ENCODE measurements at places on chromosomes 7 and 10. TPM values are rescaled to one million over a fixed set of nuclear protein-coding genes. Genes with fewer than 3 reads are reported as not detected.

The THSD7A gene
- total RNA-seq: 1.5 TPM

The CDHR1 gene
- 51.2 TPM for total RNA-seq

The GLI3 gene
- 0.53 TPM for total RNA-seq

The SNX10 gene
- total RNA-seq: 3.5 TPM

GRCh38 chr7:130931423-130931822, 197.4 kb upstream of the KLF14 start:
- no peak for DNase-seq

DNA sequence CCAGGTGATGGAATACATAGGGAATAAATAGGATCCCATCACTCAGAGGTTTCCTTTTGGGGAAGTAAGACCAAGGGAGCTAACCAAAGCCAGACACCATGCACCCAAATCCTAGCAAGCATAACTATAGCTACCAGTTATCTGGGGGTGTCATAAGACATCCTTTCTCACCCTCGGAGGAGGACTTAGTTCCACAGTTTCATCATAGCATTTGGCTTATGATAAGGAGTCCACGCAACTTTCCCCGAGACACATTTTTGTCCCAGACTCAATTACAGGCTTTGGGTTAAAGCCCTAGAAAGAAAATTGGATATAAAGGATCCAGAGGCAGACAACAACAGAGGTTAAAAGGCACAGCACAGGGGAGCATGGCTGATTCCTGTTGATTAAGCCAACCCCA, 442.9 kb downstream of the HTR7 start:
- DNase-seq: no peak

GRCh38 chr7:117790731-117791130, 82.5 kb downstream of the CTTNBP2 start:
- no peak for DNase-seq

DNA sequence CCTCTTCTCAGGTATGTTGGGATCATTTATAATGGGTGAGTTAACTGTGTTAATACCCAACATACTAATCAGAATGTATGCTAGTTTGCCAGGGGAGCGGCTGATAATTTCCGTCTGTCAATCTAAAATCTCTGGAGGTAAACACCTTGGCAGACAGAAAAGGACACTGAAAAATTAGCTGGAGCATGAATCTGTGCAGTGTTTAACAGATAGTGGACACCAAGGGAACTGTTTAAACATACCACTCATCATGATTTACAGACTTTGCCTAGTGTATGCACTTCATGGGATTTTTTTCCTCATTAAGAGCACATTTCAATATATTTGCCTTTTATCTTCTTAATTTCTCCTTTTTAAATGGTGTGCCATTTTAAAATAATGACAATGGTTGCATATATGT, 68.2 kb downstream of the SLC13A1 start:
- no peak for DNase-seq

DNA sequence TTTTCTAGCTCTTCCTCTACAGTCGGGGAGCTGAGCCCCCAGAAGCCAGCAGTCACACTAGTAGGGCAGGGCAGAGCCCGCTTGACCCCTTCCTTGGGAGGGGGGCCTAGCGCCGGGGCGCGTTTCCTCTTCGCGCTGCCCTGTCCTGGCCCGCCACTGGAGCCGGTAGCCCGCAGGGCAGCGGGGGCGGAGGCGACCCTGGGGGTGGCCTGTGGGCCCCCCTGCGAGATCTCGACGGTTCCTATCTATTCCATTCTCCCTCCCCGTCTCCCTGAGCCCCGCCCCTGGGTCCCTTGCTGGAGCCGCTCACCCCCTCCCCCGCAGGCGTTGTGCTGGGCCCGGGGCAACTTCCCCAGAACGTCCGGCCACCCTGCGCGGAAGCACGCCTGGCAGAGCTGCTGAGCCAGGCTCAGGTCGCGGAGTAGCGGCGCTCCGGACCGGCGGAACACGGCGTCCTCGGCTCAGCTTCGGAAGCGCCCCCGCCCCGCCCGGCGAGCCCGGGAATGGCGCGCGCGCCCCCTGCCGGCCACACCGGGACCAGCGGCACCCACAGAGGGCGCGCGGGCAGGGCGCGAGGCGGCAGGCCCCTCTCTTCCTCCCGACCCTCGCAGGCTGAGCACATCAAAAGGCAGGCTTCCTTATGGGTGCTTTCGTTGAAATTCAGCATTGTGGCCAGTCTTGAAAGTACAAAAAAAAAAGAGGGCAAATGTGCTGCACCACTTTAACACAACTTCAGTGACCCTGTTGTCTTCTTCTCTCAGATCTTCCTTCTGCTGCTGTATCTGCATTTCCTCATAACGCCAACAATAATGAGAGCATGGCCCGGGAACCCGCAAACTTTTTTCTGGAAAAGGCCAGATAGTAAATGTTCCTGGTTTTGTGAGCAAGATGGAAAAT, 327.6 kb downstream of the TNS3 start:
- peak; percentile 89 for DNase-seq

GRCh38 chr7:103995554-103995953, 6.1 kb upstream of the RELN start:
- no peak for DNase-seq

Data from Peyer's patch (tissue), 4 donors.